ENCODE measurements at places on chromosomes 3 and 15. TPM values are rescaled to one million over a fixed set of nuclear protein-coding genes. Genes with fewer than 3 reads are reported as not detected.

Gene AP3B2
- total RNA-seq, result not detected

GRCh38 chr3:85030052-85030451 is 71.3 kb downstream of the CADM2 start:
- DNase-seq, result no peak

DNA sequence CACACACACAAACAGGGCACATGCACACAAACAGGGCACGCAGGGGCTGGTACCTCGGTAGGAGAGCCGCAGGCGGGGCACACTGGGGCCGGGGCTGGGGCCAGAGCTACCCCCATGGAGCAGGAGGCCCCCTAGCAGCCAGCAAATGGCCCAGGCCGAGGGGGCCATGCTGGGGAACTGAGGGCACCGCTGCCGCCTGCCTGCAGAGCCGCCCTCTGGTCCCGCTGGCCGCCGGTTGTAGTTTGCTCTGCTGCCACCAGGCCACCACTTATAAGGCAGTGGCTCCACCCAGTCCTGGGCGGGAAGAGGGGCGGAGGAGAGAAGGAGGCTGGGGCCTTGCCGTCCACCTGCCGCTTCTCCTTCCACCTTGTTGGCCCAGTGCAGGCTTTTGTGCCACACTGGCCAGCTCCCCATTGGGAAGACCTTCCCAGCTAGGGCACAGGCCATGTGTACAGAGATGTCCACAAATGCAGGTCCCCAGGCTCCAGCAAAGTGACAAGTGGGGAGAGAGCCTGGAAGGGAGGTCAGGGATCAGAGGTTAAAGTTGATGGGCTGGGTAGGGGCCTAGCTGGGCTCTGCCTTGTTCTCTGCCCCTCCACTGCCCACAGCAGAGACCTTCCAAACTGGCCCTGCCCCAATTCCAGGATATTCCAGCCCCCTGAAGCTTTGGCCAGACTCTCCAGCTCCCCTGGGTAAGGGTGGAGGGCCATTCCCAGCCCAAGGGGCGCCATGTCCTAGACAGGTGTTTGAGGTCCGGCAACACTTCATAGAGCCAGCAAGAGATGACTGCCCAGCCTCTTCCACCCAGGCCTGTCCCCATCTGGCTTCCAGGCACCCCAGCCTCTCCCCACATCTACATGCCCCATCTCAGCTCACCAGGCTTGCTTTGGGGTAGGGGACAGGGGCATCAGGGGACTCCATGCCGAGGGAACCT is at the start of gene SEMA3G:
Gene SEMA3G, minus strand, starts transcription at position 244 of the 934 bp plus-strand sequence. Its CDS starts 76 bp downstream, at position 168.
- peak; percentile 70 for DNase-seq

Gene TMEM207
- not detected for total RNA-seq

Gene KIF7
- total RNA-seq, result 2.4 TPM

GRCh38 chr3:103919327-103919726 is 1447.4 kb upstream of the ALCAM start:
- DNase-seq, result no peak

Gene TMEM266
- total RNA-seq, result 0.10 TPM

DNA sequence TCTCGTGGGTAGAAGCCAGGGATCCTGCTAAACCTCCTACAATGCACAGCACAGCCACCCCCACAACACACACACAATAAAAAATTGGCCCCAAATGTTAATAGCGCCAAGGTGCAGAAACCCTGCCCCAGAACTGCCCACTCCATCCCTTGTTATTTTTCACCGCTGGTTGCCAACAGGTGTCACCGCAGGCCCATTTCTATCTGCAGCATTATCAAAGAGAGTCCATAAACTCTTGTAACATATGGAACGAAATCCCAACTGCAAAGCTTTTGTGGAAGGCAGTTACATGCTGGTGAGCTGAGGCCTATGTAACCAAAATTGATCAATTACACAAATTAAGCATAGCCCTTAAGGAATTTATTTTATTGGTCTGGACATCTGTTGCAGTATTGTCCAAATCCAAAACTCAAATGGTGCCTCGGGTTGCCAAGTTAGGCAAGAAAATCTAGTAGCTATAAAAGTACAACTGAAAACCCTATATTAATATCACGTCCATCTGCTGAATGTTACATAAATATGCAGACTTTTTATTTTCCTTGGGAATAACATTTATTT is 66.2 kb downstream of the SAMMSON start:
- DNase-seq, result no peak

GRCh38 chr3:9770276-9770812 is 597 bp upstream of the CAMK1 start:
- DNase-seq, result no peak

- no peak for DNase-seq
Measured at GRCh38 chr3:83438188-83438587, 1520.6 kb upstream of the CADM2 start.

Gene NAALADL2
- not detected for total RNA-seq

DNA sequence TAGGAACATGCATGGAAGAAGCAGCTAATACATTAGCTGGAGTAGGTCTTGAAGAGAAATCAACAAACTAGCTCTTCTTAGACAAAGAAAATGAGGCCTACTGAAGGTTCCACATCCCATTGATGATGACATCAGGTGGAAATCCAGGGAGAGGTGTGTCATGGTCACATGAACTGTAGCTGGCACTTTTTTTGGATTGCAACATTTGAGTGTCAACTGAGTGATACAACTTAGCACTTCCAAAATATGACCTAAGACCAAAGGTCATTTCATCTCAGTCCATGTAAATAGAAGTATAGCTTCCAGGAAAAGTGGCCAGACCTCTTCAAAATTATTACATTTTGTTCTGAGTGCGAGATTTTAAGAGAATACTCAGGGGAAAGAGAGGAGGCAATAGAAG is 117.2 kb upstream of the MEIS2 start:
- DNase-seq, result no peak

Gene CCDC54
- not detected for total RNA-seq

DNA sequence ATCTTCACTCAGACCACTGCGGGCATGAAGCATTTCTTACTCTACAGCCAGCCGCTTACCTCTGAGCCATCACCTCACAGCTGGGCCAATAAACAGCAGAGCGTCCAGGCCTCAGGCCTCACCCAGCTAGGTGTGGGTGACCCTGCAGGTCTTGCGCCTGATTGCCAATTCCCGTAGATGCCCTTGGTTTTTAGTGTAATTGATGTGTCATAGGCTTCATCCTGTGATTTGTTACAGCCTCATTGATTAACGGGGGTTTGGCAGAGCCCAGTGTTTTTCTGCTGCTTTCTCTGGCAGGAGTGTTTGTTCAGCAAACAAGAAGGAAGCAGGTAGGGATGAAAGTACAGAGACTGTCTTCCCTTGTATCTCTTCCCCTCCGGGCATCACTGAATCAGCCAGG is 49.6 kb upstream of the BNIP2 start:
- no peak for DNase-seq

DNA sequence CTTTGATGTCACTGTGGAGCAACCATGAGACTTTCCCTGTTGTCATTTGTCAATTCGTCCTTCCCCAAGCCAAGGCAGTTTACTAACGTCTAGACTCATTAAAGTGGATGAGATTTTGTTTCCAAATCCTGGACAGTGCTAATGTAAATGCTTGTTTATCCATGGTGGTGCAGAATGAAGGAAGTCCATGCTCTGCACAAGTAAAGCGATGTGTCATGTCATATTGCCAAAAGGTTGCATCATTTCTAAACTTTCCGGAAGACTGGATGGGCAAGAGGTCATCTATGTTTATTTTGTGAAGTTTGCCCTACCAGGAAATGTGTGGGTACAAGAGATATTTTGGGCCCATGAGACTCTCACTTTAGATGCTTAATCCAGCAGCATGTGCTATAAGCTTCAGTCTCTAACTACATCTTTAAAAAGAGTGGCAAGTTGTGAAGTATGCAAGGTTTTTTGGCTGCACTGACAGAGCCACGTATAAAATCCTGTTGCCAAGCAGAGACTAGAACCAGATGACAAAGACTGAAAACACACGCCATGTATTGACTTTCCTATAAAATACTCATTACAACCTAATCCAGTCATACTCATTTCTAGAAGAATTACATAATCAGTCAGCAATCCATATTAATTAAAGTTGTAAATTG is 72.1 kb upstream of the FNDC3B start:
- DNase-seq, result no peak

DNA sequence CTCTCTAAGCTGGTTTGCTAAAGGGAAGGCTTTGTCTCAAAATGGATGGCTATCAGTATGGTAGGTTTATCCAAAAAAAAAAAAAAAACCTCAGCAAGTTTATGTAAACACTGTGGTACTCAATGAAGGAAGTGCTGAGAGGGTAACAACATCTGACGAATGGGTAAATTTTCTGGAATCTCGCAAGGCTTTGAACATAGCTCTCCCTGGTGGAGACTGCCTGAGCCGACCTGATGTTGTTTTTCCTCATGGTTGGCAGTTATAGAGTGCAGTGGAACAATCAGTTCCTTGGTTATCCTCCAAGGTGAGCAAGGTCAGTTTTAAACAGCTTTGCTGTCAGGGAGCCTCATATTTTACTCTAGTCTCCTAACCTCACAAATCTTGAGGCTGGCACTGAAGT is 94.6 kb downstream of the ZPLD1 start:
- no peak for DNase-seq

Gene NEK11
- 1.2 TPM for total RNA-seq

GRCh38 chr3:71977525-71977924 is 192.6 kb upstream of the PROK2 start:
- no peak for DNase-seq

DNA sequence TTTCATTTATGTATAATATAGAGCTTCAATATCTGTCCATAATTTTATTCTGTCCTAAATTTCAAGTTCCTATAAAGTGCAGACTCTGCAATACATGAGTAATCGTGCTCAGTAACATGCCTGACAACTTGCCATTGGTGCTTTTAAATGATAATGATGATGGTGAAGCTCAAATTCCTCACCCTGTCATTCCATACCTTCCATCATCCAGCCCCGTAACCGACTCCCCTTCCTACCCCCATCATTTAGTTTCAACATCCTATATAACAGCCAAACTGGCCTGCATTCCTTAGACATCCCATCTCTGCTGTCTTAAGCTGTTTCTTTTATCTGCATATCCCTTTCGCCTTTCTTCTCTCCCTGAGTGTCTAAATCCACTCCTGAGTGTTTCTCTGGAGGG is 67.2 kb upstream of the DLG1 start:
- no peak for DNase-seq

GRCh38 chr3:115361806-115362205 is 214.7 kb upstream of the ZBTB20 start:
- no peak for DNase-seq

DNA sequence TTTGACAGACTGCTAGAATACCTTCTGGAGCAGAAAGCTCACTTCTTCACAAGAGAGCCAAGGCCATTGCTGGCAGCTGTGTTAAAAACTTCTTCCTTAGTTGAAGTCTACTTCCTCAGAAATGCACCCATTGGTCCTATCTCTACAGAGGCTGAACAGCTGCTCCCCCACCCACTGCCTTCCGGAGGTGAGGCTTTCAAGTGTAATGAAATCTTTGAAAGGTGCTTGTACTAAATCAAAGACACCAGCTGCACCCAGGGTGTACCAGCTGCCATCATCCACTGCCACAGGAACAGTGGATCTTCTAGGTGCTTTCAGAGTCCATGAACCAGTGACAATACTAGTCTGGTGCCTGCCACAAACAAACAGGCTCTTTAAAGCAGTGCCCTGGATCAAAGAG is 26.4 kb upstream of the HERC1 start:
- DNase-seq, result peak; percentile 44

GRCh38 chr3:66797889-66798560 is 200.1 kb upstream of the KBTBD8 start:
- no peak for DNase-seq

- DNase-seq, result no peak
Measured at GRCh38 chr3:43455233-43455632, 166.6 kb downstream of the ANO10 start.

- DNase-seq, result no peak
Measured at GRCh38 chr15:93360976-93361375, 272.0 kb upstream of the RGMA start.

- DNase-seq, result no peak
Measured at GRCh38 chr3:124386996-124387595, 343.2 kb upstream of the UMPS start.

Data from activated T-helper 1 cell treated with anti-CD3 and anti-CD28 coated beads, Interleukin-12 subunit alpha, Interleukin-12 subunit beta, Interleukin-2, Interleukin-4 antibody, amounts not matched to agents 30 ng/mL and 10 ng/mL and 1 ng/mL, durations not matched to agents 14 hours and 24 hours and 36 hours (primary cell).